Left lung (tissue), 14 donors: ENCODE measurements at places on chromosomes 4 and X.

DNA sequence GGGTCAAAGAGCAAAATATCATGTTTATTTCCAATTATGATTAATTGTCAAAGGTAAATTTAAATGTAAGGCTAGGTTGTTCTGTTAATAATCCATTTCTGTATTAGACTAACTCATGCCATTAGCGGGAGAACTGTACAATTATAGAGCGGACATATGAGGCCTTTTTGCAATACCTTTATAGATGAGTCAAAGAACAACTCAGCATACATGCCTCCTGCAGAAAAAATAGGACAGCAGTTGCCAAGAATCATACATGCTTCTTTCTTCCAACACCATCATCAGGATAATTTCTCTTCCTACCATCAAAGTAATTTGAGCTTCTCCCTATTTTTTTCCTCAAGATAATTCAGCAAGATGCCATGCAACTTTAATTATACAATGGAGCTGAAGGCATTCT is 917.8 kb downstream of the ADGRL3 start:
- no peak for DNase-seq

- DNase-seq, result no peak
These were observed 10.9 kb downstream of the STOX2 start for GRCh38 chr4:183915976-183916375.

- no peak for DNase-seq
These were observed 27.1 kb upstream of the ALB start for GRCh38 chr4:73376976-73377375.

GRCh38 chr4:26020083-26020668 is 106.2 kb downstream of the SMIM20 start:
- peak; percentile 39 for DNase-seq

DNA sequence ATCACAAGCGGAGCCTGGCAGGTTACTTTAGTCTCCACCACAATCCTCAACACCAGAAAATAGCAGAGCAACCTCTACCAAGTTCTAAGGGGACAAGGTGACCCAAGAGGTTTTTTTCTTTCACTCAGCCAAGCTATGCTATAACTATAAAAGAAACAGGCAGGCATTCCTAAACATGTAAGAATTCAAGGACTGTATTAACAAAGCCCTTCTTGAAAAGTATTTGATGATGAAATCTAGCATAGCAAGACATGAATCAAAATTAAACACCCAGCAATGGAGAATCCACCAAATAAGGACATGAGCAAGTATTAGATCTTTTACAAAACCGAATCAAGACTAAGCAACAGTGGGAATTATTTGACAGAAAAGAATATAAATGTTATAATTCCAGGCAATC is 25.7 kb upstream of the C1QTNF7 start:
- DNase-seq, result no peak

GRCh38 chr4:3462790-3463415 is at the start of gene DOK7:
DOK7 (plus strand) TSS chr4:3463306; CDS start chr4:3463376, 70 bp downstream.
- no peak for DNase-seq

DNA sequence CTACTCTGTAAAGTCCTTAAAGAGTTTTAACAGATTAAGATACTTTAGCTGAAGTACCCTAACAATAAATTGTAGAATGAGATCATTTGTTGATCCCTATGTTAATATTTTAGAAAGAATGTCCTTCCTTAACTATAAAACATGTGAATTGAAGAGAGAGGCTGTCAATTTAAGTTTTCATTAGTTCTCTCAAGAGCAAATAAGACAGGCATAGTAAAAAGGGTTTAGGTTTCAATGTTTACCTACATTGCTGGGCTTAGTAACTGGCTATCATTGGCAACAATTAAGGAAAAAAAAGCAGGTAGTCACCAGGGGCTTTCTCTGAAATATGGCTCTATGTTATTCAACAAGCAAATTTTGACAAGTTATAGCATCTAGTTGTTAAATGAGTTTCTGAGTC is 91.5 kb downstream of the ATRX start:
- DNase-seq, result no peak
